ENCODE measurements at places on chromosomes 2 and 18. TPM values are rescaled to one million over a fixed set of nuclear protein-coding genes. Genes with fewer than 3 reads are reported as not detected.

LYPD6 gene
- 15.0 TPM for total RNA-seq

NEUROD1 gene
- not detected for total RNA-seq

CGREF1 gene
- 2.1 TPM for total RNA-seq

DCDC2C gene
- total RNA-seq = not detected

ITM2C gene
- total RNA-seq = 216 TPM

RSAD2 gene
- total RNA-seq = not detected

PLEKHH2 gene
- 4.5 TPM for total RNA-seq

TMEM247 gene
- not detected for total RNA-seq

- H3K36me3 ChIP-seq = no peaks in the 10 kb centered on the region
- no peak for DNase-seq
- no peaks in the 10 kb centered on the region for H3K27me3 ChIP-seq
Observed at GRCh38 chr2:70580352-70580751, 26.7 kb upstream of the TGFA start.

GRCh38 chr2:128389388-128390086 is 70.9 kb upstream of the HS6ST1 start:
- no peaks in the 10 kb centered on the region for H3K27me3 ChIP-seq
- no peak overlapping the region for H3K27ac ChIP-seq
- no peak for DNase-seq
- H3K4me1 ChIP-seq = peaks cover 16% of the 10 kb centered on the region
- no peaks in the 10 kb centered on the region for H3K36me3 ChIP-seq

DNA sequence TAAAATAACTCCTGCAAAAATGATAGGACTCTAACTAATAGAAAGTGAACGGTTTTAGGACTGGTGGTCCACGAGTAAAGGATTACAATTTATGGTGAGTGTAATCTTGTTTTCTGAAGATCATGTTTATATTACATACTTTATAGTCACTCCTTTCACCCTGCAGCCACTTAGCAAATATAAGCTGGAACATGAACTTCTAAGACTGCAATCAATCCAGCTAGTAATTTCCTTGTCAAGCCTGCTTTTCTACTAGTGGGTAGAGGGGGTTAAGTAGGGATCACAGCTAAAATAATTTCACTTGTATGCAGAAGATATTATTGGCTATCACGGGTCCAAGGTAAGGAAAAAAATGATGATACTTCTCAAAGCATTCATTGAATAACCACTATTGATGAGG is 125.5 kb upstream of the NETO1 start:
- no peak for DNase-seq
- no peaks in the 10 kb centered on the region for H3K27me3 ChIP-seq
- H3K27ac ChIP-seq = no peak overlapping the region

DNA sequence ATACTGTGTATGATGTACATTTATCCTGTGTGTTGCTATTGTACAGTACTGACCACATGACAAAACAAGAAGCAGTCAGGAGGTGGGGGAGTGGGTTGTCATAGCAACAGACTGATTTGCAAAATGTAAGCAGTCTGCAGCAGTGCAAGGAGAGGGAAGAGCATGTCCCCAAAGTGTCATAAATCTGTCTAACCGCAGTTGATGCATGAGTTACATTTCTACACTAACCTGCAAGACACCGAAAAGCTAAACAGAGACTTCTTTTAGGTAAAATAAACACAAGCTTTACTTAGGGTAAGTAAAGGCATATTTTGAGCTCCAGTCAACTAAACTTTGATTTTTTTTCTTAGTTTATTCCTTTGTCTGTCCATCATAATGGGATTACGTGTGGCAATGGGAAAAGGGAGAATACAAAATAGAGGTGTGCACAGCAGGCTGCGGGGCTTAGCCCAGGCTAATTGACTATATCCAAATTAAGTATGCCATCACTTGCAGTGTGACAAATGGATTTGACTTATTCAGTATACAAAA is 134.5 kb downstream of the MEIS1 start:
- peaks cover 3% of the 10 kb centered on the region for H3K4me1 ChIP-seq
- no peak for DNase-seq
- H3K27ac ChIP-seq = no peak overlapping the region
- H3K4me3 ChIP-seq = no peak overlapping the region
- no peaks in the 10 kb centered on the region for H3K36me3 ChIP-seq

DNA sequence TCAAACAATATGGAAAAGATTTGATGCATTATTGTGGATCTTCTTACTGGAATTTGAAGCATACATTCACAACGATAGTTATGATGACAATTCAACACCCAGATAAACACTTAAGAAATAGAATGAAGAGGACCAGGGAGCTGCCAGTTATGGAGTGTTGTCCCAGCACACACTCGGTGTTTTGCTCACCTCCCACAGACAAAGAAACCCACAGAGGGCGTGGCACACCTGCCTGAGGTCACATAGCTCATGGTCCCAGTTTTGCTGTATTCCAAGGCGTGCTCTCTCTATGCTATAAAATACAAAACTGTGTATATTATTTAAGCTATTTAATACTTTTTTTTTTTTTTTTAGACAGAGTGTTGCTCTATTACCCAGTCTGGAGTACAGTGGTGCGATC is 31.1 kb downstream of the EFR3B start:
- peaks cover 4% of the 10 kb centered on the region for H3K4me1 ChIP-seq
- H3K27ac ChIP-seq = no peak overlapping the region
- DNase-seq = no peak
- no peak overlapping the region for H3K4me3 ChIP-seq
- H3K36me3 ChIP-seq = no peaks in the 10 kb centered on the region

- no peak overlapping the region for H3K4me3 ChIP-seq
- H3K4me1 ChIP-seq = peaks cover 57% of the 10 kb centered on the region
- H3K27me3 ChIP-seq = no peaks in the 10 kb centered on the region
Observed at GRCh38 chr2:236665572-236666118, 96.0 kb downstream of the ACKR3 start.

GRCh38 chr2:46651363-46652099 is 172.2 kb downstream of the TMEM247 start:
- no peak overlapping the region for H3K27ac ChIP-seq
- DNase-seq = no peak
- H3K27me3 ChIP-seq = no peaks in the 10 kb centered on the region
- H3K4me3 ChIP-seq = no peak overlapping the region
- no peaks in the 10 kb centered on the region for H3K36me3 ChIP-seq

- H3K4me1 ChIP-seq = no peaks in the 10 kb centered on the region
- no peak overlapping the region for H3K4me3 ChIP-seq
- no peak overlapping the region for H3K27ac ChIP-seq
- no peaks in the 10 kb centered on the region for H3K36me3 ChIP-seq
- H3K27me3 ChIP-seq = peaks cover 5% of the 10 kb centered on the region
- DNase-seq = no peak
Observed at GRCh38 chr2:151855111-151855510, 26.9 kb upstream of the ARL5A start.

DNA sequence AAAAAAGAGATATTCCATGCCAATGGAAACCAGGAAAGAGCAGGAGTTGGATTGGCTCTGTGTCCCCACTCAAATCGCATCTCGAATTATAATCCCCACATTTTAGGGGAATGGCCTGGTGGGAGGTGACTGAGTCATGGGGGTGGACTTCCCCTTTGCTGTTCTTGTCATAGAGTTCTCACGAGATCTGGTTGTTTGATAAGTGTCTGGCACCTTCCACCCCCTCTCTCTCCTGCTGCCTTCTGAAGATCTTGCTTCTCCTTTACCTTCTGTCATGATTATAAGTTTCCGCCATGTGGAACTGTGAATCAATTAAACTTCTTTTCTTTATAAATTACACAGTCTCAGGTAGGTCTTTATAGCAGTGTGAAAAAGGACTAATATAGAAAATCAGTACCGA is 355.6 kb downstream of the NBAS start:
- H3K4me3 ChIP-seq = no peak overlapping the region
- H3K36me3 ChIP-seq = peaks cover 3% of the 10 kb centered on the region
- no peak for DNase-seq
- H3K4me1 ChIP-seq = no peaks in the 10 kb centered on the region
- no peak overlapping the region for H3K27ac ChIP-seq

- H3K27me3 ChIP-seq = no peaks in the 10 kb centered on the region
- no peak overlapping the region for H3K27ac ChIP-seq
- no peak overlapping the region for H3K4me3 ChIP-seq
- no peaks in the 10 kb centered on the region for H3K36me3 ChIP-seq
Observed at GRCh38 chr2:232147440-232148077, 186.0 kb downstream of the DIS3L2 start.

GRCh38 chr2:210899131-210899530 is 342.7 kb downstream of the CPS1 start:
- no peak overlapping the region for H3K27ac ChIP-seq
- DNase-seq = no peak
- H3K27me3 ChIP-seq = no peaks in the 10 kb centered on the region
- no peaks in the 10 kb centered on the region for H3K4me1 ChIP-seq
- H3K4me3 ChIP-seq = no peak overlapping the region

DNA sequence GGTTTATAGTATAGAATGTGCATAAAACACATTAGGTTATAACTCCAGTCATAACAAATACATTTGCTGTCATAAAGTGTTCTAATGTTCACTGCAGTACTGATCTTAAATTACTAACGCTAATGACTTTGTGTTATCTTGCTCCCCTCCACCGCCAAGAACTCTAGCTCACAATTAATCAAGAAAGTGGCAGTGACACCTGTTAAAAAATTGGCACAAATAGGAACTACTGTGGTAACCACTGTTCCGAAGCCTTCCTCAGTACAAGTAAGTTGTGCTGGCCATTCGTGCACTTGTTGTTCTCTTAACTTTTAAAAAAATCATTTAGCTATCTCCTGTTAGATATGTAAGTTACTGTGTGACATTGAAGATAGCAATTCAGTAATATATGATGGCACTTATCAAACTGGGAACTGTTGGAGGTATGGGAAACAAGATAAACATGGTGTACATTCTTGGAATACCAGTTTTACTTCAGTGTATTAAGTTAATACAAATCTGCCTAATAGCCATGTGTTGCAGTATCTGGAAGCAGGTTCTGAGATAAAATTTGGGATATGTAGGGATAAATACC is 41.2 kb downstream of the TAF4B start:
- no peak overlapping the region for H3K4me3 ChIP-seq
- no peaks in the 10 kb centered on the region for H3K36me3 ChIP-seq
- no peak for DNase-seq
- H3K27me3 ChIP-seq = no peaks in the 10 kb centered on the region
- H3K27ac ChIP-seq = no peak overlapping the region

GRCh38 chr18:69648486-69648885 is 247.8 kb downstream of the DOK6 start:
- no peaks in the 10 kb centered on the region for H3K36me3 ChIP-seq
- no peak overlapping the region for H3K4me3 ChIP-seq

DNA sequence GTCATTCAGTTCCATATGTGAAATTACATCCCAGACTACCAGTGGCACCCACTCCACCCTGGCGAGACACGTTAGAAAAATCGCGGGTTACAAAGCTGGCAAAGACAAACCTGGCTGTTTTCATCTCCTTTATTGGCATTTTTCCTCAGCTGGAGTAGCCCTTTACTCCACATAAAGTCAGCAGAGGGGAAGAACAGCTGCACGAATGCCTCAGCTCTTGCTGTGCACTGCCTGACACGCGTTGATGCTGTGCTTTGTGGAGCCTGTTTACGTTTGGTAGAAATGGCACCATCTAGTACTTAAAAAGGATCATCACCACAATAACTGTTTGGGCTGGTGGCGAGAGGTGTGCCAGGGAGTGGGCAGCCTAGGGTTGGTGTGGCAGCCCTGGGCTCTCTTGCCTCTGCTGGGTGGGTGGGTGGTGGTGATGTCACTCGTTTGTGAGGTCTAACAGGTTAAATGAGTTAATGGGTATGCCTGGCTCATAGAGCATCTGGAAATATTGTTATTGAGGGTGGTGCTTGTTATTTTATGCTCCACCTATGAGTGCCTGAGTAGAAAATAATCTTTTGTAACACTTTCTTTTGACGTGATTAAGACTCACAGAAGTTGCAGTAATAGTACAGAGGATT is 16.4 kb downstream of the FARP2 start:
- no peak overlapping the region for H3K4me3 ChIP-seq
- H3K4me1 ChIP-seq = peaks cover 52% of the 10 kb centered on the region
- no peak for DNase-seq
- no peak overlapping the region for H3K27ac ChIP-seq
- no peaks in the 10 kb centered on the region for H3K27me3 ChIP-seq

DNA sequence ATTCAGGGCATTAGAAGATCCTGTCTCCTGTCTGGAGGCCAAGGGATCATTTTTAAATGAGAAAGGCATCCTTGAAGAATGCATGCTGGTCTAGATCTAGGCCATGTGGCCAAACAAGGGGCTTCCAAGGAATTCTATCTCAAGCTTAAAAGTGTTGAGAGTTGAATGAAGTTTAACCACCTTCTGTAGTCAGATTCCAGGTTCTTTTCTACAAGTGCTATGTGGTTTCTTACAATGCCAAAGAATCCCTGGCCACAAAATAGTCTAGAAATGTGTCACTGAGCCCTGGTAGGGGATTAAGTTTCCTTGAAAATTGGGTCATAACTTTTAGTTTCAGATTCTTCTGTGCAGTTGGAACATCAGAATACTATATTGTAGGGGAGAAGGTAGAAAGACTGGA is 640.7 kb upstream of the ACVR2A start:
- H3K36me3 ChIP-seq = no peaks in the 10 kb centered on the region
- no peak overlapping the region for H3K27ac ChIP-seq
- no peaks in the 10 kb centered on the region for H3K27me3 ChIP-seq
- DNase-seq = no peak
- H3K4me1 ChIP-seq = no peaks in the 10 kb centered on the region

DNA sequence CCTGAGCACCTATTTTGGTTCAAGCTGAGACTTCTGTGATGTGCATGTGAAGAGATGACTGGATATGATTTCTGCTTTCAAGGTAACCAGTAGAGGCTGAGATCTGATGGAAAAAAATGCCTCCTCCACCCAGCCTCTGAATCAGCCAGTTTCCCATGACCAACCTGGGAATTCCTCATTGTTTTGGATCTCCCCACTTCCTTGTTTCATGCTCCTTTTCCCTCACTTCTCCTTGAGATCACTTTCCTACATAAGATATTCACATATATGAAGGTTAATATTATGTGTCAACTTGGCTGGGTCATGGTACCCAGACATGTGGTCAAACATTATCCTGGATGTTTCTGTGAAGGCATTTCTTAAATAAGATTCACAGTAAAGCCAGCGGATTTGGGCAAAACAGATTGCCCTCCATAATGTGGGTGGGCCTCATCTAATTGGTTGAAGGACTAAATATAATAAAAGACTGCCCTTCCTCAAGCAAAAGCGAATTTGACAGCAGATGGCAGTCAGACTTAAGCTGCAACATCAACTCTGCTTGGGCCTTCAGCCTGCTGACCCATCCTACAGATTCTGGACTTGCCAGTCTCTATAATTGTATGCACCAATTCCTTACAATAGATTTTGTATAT is 379.4 kb downstream of the TNS1 start:
- H3K27ac ChIP-seq = no peak overlapping the region
- H3K36me3 ChIP-seq = no peaks in the 10 kb centered on the region
- H3K4me1 ChIP-seq = peaks cover 17% of the 10 kb centered on the region
- H3K27me3 ChIP-seq = no peaks in the 10 kb centered on the region
- H3K4me3 ChIP-seq = no peak overlapping the region

- no peak for DNase-seq
- no peaks in the 10 kb centered on the region for H3K27me3 ChIP-seq
- no peak overlapping the region for H3K27ac ChIP-seq
Observed at GRCh38 chr2:100971221-100971620, 30.9 kb upstream of the RPL31 start.

Data from SJSA1 (cell line).